ENCODE measurements at places on chromosomes 5 and 9. TPM values are rescaled to one million over a fixed set of nuclear protein-coding genes. Genes with fewer than 3 reads are reported as not detected.

OLFM1 gene
- 21.1 TPM for total RNA-seq

GRCh38 chr5:179870403-179870903, 11.8 kb upstream of the MRNIP start:
- DNase-seq: no peak

DNA sequence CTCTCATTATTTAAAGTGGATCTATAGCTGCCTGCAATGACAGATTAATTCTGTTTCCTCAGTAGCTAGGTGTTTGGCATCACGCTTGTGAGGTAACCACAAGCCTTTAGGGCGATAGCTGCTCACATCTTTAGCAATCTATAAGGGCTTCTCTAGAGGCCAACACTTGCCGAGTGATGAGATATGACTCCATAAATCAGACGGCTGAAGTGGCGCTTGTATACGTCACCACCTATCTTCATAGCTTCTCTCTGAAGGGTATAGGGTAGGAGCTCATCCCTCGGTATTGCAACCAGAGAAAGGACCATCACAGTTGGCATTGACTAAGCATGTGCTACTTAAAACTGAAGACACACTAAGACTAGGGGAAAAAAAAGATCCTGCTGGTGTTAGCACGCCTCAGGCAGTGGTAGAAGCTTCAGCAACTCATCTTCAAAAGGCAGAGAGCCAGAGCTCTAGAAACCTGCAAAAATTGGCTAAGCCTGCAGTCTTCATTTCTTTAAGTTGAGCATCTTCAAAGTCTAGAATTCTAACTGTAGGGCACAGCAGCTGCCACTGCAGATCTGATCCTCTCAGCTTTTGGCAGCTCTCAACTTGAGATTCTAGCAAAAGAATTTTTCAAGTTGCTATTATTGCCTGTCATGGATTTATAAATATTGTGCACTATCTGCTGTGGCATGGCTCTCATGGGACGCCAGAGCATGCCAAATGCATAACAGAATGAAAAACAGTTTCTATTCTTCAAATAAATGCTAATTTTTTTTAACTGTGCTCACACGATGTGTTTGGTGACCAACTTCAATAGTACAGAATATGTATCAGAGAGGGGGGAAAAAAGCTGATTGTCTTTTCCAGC, 37.5 kb downstream of the PSMB7 start:
- DNase-seq: no peak

WDR38 gene
- total RNA-seq: not detected

UBE2QL1 gene
- 5.0 TPM for total RNA-seq

DNA sequence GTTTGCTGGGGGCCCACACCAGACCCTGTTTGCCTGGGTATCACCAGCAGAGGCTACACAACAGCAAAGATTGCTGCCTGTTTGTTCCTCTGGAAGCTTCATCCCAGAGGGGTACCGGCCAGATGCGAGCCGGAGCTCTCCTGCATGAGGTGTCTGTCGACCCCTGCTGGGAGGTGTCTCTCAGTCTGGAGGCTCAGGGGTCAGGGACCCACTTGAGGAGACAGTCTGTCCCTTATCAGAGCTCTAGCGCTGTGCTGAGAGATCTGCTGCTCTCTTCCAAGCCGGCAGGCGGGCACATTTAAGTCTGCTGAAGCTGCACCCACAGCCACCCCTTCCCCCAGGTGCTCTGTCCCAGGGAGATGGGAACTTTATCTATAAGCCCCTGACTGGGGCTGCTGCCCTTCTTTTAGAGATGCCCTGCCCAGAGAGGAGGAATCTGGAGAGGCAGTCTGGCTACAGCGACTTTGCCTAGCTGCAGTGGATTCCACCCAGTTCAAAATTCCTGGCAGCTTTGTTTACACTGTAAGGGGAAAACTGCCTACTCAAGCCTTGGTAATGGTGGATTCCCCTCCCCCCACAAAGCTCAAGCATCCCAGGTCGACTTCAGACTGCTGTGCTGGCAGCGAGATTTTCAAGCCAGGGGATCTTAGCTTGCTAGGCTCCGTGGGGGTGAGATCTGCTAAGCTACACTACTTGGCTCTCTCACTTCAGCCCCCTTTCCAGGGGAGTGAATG, 206.0 kb upstream of the TLX3 start:
- no peak for DNase-seq

CYSTM1 gene
- total RNA-seq: 164 TPM

ACTL7A gene
- not detected for total RNA-seq

PLAA gene
- 23.3 TPM for total RNA-seq

LOX gene
- 30.9 TPM for total RNA-seq

GRCh38 chr9:72210522-72210921, 61.3 kb downstream of the GDA start:
- DNase-seq: no peak

HACD4 gene
- 5.9 TPM for total RNA-seq

GRCh38 chr9:130770679-130771442, 64.2 kb upstream of the ABL1 start:
- no peak for DNase-seq

GRCh38 chr9:89658401-89658800, 53.6 kb downstream of the GADD45G start:
- DNase-seq: no peak

C5orf58 gene
- not detected for total RNA-seq

SQSTM1 gene
- total RNA-seq: 762 TPM

VCAN gene
- 91.4 TPM for total RNA-seq

- DNase-seq: no peak
Observed at GRCh38 chr9:84404095-84404686, 63.6 kb upstream of the SLC28A3 start.

PKD2L2 gene
- not detected for total RNA-seq

DNA sequence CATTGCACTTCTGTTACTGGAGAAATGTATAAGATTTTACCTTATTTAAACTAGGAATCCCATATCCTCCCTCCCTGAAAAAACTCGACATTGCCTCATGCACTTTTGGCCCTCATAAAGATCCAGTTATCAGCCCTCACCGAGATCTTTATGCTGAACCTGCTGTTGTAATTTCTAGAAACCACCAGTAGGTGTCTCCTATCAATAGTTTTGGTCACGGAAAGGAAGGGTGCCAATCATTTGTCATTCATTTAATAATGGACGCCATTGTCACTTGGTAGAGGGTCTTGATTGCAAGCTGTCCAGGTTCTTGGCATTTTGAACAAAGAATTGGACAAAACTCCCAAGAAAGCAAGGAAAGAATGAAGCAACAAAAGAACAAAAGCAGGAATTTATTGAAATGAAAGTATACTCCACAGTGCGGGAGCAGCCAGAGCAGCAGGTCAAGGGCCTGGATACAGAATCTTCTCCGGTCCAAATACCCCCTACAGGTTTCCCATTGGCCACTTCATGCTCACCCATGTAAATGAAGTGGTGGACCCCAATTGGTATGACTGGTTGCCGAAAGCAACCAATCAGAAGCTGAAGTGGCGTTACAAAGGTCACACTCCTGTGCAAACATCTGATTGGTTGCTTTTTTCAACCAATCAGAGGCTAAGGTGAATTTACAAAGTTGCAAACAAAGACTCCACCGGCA, 524.3 kb downstream of the PSAT1 start:
- DNase-seq: no peak

GRCh38 chr5:113652161-113652560, 138.7 kb downstream of the YTHDC2 start:
- DNase-seq: no peak

SCGB3A2 gene
- total RNA-seq: not detected

DNA sequence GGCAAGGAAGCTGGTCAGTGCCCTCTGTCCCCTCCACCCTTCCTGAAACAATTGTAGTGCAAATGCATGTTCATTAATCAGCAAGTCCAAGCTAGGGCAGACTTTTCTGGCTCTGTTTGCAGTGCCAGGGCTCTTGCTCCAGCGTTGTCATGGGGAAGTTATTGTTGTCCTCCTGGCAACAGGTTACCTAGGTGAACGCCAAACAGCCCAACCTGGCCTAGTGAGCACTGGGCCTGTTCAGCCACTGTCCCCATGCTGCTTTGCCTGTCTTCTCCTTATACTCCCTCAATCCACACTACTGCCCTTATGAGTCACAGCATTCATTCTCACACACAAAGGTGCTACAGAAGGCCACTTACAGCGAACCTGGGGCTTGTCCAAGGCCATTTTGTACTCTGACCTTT, 34.5 kb upstream of the GLIS3 start:
- no peak for DNase-seq

- DNase-seq: no peak
Observed at GRCh38 chr9:122236681-122237080, 7.9 kb upstream of the LHX6 start.

DNA sequence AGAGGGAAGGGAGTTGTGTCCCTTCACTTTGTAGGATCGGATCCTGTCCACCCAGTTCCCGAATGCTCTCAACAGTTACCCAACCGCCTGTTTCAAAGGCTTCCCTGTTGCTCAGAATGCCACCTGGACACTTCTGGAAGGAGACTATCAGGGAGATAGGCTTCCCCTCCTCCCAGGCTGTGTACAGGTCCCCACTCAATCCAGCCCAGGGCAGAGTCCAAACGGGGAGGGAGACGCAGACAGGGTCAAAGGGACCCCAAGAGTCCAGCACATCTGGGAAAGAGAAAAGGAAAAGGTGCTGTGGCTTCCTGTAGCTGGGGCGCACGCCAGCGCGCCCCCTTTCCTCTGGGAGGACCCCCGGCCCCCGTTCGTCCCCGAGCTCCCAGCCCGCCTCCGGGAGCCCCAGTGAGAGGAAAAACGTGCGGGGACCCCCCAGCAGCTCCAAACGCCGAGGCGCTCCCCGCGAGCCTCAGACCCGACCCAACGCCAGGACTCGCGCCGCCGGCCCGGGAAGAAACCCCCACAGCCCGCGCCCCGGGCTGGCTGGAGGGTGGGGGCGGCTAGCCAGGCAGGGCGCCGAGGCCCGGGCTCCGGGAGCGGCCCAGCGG, 640 bp downstream of the SURF4 start:
- no peak for DNase-seq

DNA sequence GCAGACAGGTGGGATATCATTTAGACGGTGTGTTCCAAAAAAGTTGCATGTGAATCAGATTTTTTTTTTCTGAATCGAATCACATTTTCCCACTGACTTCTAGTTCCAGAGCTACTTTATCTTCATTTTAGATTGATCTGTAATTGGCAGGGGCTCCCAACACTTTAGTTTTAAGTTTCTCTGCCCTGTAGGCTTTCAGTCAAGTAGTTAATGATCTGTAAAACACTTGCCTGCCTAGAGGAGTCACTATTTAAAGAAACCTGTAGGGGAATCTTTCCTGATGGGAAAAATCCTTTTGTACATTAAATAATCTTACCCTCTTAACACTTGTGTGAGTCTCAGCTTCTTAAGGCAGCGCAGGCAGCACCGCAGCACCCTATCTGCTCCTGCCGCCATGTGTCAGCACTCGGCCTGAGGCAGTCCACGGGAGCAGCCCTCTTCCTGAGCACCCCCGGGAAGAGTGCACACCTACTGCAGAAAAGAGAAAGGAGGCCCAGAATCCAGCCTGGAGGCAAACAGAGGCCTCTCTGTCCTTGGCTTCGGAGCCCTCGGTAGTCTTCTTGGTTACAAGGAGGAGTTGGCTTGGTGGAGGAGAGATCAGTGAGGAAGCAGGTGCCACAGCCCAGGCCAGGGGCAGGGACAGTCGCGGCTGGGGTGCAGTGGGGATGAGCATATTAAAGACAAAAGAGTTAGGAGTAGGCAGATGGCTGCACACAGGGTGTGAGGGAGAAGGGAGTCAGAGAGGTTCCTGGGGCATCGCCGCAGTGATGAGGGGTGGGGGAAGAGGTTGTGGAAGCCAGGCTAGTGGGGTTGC, 209.3 kb downstream of the GAPVD1 start:
- no peak for DNase-seq

DNA sequence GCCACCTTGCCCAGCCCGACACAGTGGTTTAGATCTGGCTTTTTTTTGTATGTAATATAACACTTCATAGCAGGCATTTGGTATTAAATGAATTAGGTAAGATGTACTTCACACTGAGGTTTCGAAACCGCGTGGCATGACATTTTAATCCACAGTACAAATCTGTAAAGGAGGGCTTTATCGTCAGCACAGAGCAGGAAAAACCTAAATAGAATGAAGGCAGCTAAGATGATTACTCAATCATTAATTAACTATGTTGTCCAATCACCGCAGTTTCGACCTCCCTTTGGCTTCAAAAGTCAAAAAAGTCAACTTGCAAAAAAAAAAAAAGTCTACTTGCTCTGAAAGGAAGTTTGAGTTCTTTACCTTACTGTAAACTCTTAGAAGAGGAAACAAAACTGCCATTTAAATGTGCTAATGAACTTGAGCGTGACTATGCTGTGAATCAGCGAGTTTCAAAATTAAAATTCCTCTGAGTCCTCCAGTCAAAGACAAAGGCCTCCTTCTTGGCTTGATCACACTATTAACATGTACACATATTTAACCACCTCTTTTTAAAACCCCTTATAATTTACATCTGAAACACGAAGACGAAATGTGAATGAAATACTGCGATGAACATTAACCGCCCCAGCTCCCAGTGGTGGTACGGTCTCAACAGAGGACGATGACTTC, 698 bp upstream of the SEC24A start:
- DNase-seq: no peak

- no peak for DNase-seq
Observed at GRCh38 chr5:176578391-176578808, 29.3 kb downstream of the CDHR2 start.

DNA sequence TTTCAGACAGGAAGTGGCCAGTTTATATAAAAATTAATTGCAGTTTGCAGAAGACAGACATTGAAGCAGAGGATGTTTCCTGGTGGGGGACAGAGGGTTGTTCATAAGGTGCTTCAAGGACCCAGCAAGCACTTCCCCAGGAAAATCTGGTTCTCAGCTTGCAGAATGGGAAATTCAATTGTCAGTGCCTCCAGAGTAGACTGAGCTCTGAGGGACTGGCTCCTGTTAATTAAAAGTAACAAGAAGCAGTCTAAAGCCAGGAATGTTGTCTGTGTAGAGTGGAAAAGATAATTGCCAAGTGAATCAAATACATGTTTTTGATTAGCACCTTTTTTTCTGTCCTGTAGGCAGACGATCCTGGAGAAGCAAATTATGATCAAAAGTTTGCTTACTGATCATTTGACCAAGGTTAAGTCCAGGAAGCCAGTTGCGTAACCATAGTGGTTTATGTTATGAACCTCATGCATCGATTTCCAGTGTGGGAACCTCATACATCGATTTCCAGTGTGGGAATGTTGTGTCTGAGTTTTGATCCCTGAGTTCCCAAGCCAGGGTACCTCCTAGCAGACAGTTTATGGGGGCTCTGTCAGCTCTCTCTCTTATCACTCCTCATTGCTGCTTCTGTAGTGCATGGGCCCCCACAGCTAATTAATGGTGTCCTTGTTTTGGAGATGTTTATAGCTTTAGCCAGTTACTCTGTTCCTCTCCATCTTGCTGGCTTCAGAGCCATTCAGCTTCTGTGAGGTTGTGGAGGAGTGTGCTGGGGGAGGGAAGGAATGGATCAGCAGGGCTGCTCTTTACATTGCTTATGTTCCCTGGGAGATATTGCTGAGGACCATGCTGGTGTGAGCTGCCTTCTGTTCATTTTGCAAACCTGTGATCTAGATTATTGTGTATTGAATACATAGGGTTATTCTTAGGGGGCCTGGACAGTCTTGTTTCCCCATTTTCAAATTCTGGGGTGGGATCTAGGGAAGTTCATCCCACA, 17.1 kb downstream of the MSANTD3 start:
- no peak for DNase-seq

- no peak for DNase-seq
Observed at GRCh38 chr9:109775516-109775915, 4.5 kb upstream of the PALM2AKAP2 start.

SHC3 gene
- total RNA-seq: 2.6 TPM

GRCh38 chr9:131595696-131596429, 50.5 kb downstream of the PRRT1B start:
- DNase-seq: no peak

GLRA1 gene
- not detected for total RNA-seq

KIF12 gene
- total RNA-seq: 0.12 TPM

GRCh38 chr5:171953860-171954701, 52.4 kb downstream of the FBXW11 start:
- no peak for DNase-seq

BICD2 gene
- 54.0 TPM for total RNA-seq

GDNF gene
- 0.13 TPM for total RNA-seq
